Hypothalamus (tissue), 51 donors: ENCODE measurements at places on chromosomes 5 and 9.

GRCh38 chr5:36310138-36310537 is 8.4 kb upstream of the RANBP3L start:
- DNase-seq = no peak

DNA sequence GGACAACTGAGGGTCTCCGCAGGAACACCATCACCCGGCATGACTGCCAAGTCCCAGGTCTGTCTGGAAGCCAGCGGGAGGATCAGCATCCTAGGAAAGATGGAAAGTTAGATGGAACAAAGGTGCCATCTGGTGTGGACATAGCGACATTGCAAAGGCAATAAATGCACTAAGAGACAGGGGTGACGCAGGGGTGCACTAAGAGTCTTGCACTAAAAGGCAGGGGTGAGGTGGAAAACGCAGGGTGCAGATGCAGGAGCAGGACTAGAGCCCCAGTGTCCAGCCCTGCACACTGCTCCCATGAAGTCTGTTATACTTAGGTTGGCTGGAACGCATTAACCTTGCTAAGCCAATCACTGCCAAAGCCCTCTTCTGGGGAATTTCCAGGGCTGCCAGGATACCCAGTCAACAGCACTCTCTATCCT is 15.5 kb downstream of the ATOX1 start:
- DNase-seq = no peak

DNA sequence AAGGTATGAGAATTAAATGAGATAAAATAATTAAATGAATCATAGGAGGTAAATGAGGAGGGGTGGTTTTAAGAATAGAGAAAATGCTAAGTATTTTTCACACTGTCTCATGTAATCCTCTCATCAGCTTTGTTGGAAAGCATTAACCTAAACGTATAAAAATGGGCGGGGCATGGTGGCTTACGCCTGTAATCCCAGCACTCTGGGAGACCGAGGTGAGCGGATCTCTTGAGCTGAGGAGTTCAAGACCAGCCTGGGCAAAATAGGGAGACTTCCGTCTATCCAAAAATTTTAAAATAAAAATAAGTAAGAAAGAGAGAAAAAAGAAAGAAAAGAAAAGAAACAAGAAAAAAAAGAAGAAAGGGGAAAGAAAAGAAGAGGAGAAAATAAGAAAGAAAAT is 1.9 kb upstream of the RFK start:
- DNase-seq = no peak

DNA sequence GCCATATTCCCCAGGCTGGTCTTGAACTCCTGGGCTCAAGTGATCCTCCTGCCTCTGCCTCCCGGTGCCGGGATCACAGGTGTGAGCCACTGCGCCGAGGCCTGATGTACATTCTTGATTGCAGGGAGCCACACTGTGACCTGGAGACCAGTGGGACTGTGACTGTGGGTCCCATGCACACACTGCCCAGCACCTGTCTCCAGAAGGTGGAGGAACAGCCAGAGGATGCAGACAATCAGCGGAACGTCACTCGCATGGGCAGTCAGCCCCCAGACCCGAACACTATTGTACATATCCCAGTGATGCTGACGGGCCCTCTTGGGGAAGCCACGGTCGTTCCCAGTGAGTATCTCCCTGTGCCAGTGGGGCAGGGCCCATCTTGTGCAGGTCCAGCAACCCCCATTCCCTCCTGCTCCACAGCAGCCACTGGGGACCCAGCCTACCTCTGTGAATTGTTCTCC is 147.3 kb downstream of the CACNA1B start:
- DNase-seq = no peak

DNA sequence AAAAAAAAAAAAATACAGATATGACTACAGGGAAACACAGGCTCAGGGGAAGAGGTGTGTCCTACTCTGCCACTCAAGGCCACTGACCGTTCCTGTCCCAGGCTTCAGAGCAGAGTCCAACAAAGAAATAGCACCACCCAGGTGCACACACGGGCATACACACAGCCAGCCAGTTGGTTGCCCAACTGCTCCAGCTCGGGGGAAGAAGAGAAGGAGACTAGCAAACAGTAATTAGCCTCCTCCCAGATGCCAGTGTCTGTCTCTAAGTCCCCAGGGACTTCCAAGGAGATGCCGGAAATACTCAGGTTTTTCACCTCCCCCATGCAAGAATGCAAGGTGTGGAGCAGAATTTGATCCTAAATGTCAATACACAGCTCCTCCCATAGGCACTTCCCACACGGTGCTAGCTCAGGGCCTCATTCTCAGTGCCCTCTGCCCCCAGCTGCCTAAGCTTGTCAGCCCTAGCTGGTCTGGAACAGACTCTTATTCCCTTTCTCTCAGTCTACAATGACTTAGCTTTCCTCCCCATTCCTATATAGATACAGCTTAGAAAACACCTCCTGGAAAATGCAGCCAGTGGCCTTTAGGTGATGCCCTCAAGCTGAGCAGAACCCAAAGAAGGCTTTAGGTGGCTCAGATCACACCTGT is 1.7 kb downstream of the MYORG start:
- no peak for DNase-seq

- no peak for DNase-seq
Observed at GRCh38 chr5:168801567-168801966, 222.4 kb upstream of the PANK3 start.

- no peak for DNase-seq
Observed at GRCh38 chr9:137552022-137552768, 516 bp downstream of the MRPL41 start.
